ENCODE measurements at places on chromosomes 1 and 21.

DNA sequence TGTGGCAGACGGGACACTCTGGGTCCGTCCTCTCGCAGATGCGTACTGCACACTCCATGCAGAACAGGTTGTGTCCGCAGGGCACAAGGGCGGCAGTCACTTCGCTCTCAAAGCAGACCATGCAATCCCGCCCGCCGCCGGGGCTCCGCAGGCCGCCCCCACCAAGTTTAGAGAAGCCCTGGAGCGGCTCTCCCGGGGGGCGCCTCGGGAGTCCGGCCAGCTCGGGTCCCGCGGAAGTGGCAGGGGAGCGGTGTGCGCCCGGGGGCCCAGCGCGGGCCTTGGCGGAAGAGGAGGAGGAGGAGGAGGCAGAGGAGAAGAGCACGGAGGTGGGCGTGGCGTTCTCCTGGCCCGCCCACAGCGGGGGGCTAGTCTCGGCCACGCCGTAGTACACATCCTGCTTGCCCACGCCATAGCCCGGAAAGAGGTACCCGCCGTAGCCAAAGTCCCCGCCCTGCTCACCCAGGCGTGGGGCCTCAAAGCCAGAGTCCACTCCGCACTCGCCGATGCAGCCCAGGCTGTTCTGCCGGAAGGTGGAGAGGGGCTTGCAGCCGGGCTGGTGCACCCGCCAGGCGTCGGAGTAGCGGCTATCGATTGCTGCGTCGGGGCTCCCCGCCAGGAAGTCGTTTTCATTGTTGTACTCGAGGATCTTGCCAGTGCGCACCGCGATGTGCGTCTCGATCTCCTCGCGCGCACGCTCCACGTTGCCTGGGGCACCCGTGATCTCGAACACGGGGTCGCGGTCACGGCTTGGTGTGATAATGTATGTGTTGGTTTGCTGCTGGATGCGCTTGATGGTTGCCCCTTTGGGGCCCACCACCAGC lies 5.4 kb downstream of the MEX3A start:
- no peak for DNase-seq

DNA sequence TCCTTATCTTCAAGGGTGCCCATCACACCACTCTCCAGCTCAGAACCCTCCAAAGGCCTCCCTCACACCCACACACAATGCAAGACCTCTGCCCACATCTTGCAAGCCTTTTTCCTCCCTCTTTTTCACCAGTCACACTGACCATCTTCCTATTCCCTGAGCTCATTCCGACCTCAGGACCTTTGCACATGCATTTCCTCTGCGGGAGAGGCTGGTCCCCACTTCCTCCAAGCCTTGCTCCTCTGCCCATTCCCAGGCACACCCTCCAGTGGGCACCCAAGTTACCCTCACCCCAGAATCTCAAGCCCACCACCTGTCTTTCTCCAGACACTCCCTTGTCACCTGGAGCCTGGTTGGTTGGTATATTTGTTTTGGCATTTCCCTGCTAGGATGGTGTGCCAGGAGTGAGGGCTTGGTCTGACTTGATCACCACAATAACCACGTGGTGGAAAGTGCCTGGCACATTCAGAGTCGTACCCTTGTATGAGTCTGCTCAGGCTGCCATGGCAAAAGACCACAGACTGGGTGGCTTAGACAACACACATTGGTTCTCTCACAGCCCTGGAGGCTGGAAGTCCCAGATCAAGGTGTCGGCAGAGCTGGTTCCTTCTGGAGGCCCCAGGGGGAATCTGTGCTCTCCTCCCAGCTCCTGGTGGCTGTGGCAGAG lies 13.2 kb downstream of the MX2 start:
- no peak for DNase-seq

- no peak for DNase-seq
Observed at GRCh38 chr1:16605213-16605525, 8.2 kb downstream of the NBPF1 start.

DNA sequence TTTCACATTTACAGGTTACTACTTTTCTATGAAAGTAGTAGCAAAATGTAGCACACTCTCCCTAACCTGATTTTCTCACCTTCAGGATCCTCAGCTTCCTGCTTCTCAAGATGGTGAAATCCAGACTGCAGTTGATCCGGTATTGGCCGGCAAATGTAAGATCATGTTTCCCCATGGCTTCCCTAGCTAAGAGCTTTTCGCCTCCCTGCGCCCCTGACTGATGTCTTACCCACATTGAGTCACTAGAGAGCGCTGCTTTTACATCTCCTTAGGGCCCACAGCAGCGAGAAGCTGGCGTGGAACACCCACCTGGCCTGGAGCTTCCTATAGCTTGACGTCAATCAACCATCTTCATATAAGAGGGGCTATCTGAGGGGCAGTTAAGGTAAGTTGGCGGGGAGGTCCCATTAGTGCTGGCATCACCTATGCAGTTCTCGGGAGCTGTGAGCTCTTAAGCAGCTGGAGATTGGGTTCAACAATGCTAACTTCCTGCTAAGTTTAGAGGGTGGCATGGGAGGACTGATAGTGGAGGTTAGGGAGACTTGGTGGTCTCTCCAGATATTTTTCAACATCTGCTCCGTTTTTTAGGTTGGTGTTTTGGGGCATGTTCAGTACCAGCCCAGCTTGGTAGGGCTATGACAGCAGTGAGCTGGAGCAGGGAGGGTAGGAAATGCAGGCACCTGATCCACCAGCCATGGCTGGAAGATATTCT lies 5.5 kb downstream of the PTPN7 start:
- DNase-seq: peak; percentile 81

DNA sequence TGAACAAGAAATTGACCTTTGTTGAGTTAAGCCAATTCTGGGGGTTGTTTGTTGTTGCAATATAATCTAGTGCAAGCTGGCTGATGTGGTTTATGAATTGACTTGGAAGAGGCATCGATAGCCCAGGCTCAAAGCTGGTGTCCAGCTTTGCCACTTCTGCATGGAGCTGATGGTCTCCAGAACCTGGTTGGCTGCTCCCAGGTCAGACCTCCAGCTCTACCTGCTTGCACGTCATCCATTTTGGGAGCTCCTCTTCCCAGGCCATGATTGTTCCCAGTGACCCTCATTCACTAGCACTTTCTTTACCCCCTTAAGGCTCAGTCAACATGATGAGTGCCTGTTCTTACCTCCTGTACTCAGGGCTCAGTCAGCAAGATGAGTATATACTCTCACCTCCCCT lies 5.8 kb upstream of the AJAP1 start:
- no peak for DNase-seq

- DNase-seq: no peak
Observed at GRCh38 chr1:236242568-236242967, 39.2 kb downstream of the ERO1B start.

- no peak for DNase-seq
Observed at GRCh38 chr1:112790920-112791722, 76.0 kb upstream of the PPM1J start.

DNA sequence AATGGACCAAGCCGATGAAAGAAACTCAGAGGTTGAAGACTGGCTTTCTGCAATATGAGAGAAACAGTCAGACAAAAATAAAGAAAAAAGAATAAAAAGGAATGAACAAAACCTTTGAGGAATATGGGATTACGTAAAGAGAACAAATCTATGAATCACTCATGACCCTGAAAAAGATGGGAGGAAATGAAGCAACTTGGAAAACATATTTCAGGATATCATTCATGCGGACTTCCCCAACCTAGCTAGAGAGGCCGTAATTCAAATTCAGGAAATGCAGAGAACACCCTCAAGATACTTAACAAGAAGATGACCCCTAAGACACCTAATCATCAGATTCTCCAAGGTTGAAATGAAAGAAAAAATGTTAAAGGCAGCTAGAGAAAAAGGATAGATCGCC lies 705.3 kb upstream of the CHRM3 start:
- no peak for DNase-seq

- DNase-seq: no peak
Observed at GRCh38 chr21:44933199-44933917, 6.5 kb upstream of the SLX9 start.

DNA sequence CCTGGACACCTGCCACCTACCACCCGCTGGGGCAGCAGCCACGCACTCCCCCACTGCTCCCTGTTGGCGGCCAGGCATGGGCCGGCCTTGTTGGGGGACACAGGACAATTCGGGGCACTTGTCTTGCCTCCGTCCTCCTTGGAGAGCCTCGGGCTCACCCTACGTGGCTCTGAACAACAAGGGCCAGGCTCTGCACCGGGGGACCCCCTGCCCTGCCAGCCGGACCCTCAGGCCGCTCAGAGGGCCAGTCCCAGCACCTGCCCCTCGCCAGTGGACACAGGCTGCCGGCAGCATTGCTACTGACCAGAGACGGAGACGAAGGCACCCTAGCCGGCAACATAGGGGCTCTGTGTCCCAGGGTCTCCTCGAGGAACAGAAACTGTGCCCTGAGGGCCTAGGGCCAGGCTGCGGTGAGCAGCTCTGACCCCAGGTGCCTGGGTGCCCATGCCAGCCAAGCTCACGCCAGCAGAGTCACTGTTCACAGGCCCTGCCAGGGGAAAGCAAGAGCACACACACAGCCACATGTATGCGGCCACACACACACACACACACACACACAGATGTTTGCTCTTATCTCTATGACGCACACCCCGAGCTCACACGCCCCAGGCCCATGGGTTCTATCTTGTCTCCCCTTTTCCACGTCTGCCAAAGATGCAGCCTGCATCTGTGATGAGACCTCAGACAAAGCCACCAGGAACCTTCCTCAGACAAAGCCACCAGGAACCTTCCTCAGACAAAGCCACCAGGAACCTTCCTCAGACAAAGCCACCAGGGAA lies 45.9 kb downstream of the MORN1 start:
- no peak for DNase-seq

- no peak for DNase-seq
Observed at GRCh38 chr1:2804628-2805351, 3.3 kb upstream of the TTC34 start.

DNA sequence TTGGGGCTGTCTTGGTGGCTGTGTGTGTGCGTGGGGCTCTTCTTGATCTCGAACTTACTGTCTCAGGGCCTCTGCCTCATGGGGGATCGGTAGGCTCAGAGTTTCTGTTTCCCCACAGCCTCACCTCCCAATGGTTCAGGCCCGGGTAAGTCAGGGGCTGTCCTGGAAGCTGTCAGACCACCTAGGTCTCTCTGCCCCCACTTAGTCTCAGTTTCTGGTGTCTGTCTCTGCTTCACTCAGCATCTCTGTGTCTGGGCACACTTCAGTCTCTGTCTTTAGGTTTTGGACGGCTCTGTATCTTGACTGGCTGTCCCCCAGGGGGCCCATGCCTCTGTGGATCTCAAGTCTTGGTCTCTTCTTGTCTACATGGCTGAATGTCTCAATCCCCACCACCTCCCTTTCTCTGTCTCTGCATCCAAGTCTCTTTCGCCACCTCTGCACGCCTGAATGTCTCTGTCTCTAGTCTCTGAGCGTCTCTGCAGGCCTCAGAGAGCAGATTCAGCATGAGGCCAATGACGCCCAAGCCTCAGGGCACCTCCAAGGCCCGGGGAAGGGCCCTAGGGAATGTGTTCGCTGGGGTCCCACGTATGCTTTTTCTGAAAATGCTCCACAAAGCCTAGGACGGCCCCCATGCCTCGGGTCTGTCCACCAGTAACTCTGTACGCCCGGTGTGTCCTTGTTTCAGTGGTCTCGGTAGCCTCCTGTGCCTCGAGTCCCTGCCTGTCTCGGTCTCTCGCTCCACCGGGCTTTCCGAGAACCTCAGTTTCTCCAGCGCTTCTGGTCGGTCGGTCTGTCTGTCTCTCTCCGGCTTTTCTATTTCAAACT lies 818 bp downstream of the FHL3 start:
- DNase-seq: no peak

GRCh38 chr1:241167121-241167630 lies 189.8 kb downstream of the RGS7 start:
- no peak for DNase-seq

DNA sequence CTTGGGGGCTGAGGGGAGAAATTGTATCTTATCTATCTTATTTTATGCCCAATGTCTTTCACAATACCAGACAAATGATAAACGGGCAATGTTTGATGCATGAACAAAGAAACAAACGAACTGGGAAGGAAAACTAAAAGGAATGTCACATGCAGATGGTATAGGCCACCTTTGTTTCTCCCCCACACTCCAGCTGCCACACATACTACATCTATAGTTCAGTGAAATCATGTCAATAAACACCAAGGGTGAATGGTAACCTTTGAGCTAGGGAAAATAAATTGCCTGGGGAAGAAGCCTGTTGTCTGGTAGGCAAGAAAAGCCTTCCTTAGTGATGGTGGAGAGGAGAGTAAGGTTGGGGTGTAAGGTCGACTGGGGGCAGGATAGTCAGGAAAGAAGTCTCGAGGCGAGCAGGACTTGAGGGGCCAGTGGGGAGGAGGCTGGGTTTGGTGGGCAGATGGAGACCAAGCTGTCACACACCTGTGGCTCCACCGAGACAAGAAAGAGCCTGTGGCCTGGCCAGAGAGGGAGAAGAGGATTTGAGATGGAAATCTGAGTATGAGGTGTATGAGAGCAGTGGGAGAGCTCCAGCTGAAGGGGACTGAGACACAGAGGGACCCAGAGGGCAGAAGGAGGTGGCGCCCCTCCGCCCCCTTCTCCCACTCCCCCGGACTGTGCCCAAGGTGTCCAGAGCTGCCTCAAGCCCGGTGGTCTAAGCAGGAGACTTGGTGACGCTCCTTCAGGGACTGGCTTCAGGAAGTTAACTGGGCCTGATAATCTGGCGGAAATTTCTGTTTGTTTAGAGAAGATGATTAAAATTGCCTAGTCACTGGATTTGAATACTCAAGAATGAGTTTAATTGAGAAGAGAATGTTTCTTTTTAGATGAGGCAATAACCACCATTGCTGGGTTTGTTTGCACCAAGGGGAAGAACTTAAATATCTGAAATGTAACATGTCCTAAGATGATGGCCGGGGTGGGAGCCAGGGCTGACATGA lies 37.3 kb downstream of the ATF3 start:
- DNase-seq: no peak

DNA sequence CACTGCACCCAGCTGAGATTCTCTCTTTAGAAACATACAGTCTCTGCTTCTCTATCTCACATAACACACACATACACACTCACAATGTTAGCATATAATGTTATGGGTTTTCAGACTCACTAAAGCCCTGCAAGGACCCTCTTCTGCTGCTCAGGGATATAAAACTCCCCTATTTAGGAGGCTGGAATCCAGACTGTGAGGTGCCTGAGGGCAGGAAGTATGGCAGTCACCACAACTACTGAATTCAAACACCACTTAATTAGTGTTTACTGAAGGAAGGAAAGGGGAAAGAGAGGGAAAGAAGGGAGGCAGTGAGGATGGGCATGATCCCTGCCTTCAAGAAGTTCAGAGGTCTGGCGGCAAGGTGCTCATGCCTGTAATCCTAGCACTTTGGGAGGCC lies 7.8 kb upstream of the CDK18 start:
- DNase-seq: no peak

- no peak for DNase-seq
Observed at GRCh38 chr1:13730291-13730690, 30.3 kb downstream of the PRDM2 start.

- no peak for DNase-seq
Observed at GRCh38 chr1:217614200-217614712, 16.6 kb downstream of the GPATCH2 start.

- DNase-seq: no peak
Observed at GRCh38 chr1:1086911-1087341, 12.8 kb upstream of the RNF223 start.

DNA sequence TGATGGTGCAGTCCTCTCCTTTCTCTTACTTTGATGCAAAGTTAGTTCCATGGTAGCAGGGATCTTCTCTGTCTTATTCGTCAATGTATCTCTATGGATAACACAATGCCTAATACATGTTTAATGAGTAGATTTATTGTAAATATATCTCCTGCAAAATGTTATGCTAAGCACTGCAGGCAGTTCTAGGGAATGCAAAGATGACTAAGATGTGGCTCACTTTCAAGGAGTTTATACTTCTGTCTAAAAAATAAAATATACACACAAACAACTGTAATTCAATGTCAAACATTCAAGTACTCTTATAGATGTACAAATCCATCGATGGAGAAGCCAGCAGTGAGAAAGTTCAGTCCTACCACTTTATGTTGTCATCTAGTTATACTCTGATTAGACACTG lies 194.3 kb downstream of the KCTD3 start:
- DNase-seq: no peak

Data from HEK293T (cell line).